Right forelimb (tissue), 1 donor: ENCODE measurements at places on chromosomes 12 and 14.

DNA sequence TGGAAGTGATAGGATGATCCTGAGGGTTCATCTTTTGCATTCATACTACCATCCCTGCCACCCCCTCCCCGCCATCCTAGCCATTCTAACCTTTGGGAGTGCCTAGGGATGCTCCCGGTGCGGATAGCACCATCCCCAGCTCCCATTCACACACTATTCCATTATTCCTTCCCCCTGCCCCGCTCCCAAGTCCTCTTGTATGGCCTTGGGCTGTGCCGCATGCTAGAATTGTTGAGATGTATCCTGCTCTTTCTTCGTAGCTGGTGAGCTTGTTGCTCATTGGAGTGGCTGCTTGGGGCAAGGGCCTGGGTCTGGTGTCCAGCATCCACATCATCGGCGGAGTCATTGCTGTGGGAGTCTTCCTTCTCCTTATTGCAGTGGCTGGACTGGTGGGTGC, 644 bp downstream of the TSPAN31 start:
- no peak for DNase-seq

- DNase-seq: no peak
Observed at GRCh38 chr12:29150462-29150861, 1.4 kb downstream of the FAR2 start.

DNA sequence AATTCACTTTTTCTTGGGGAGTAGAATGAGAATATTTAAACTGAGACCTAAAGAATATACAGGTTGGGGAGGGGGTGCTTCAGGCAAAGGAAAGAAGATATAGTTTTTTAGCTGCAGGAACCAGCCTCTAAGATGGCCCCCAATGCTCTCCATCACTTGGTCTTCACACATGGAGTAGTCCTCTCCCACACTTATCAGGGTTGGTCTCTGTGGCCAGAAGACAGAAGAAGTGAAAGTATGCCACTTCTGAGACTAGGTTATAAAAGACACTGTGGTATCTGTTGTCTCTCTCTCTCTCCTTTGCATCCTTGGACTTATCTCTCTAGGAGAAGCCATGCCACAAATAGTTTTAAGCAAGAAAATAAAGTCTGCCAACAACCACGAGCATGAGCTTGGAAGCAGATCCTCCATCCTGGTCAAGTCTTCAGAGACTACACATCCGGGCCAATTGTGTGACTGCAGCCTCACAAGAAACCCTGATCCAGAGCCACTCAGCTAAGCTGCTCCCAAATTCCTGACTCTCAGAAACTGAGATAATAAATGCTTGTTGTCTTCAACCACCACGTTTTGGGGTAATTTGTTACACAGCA, 18.0 kb downstream of the PUS7L start:
- DNase-seq: no peak

DNA sequence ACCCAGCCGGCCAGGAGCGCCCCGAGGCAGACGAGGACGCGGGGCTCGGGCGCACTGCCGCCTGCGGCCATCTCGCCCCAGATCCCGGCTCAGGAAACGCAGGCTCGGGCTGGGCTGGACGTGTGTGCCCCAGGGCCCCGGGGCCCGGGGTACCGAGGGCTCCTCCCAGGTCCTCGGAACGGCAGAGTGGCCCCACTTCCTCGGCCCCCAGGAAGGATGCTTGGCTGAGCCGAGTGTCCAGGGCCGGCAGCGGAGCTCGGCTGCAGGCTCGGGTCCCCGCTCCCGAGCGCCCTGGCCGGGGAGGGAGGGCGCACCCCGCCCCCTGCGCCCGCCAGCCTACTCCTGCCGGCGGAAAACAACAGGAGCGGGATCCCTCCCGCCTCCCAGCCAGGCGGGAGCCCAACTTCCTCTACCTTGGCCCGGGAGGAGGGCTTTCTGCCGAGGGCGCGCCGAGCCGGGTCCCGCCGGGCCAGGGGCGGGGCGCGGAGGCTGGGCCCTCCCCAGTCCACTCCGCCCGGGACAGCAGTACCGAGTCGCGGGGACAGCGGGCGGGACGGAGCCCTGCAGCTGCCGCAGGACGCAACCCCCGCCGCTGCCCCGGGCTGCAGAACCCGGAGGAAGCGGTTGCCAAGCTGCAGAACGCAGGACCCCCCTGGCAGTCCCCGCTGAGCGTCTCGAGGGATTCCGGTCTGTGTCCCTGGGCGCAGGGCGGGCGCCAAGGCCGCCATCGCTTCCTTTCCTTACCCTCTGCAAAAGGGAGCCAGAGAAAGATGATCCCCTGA, at the start of gene VSIG10:
TSS of gene VSIG10 (minus strand) at position 411 of the 782 bp plus-strand sequence. CDS start at position 71, 340 bp downstream.
- DNase-seq: peak; percentile 72

DNA sequence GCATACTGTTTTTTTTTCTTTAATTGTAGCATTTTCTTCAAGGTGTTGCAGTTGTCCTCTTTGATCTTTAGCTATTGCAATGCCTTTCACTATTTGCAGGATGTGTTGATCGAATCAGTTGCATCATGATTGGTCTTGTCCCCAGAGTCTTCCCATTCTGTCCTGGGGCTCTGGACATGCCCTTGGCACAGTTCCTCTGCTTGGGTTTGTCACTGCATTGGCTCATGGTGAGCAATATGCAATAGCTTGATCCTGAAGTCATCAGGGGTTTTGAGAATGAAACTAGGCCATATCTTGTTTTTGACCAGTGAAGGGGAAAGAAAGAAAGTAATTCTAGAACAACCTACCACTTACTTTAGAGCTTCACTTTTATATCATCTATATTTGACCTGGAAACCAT, 281.5 kb downstream of the TMEM117 start:
- DNase-seq: no peak

DNA sequence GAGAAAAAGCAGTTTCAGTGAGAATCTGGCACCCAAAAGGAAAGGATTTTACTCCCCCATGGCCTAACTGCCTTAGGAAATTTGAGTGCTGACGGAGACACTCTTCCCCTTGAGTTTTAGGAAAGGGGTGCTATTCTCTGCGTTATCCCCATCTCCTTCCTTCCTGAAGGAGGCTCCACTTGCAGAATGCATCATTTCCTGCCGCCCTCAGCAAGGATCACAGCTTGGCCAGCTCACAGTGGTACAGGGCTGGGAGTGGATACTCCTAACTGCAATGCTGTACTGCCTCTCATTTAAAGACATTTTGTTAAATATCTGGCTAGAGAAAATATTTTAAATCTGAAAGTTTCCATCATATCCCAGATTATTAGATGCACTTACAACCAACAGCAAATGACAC, 33.0 kb downstream of the RDH12 start:
- no peak for DNase-seq

DNA sequence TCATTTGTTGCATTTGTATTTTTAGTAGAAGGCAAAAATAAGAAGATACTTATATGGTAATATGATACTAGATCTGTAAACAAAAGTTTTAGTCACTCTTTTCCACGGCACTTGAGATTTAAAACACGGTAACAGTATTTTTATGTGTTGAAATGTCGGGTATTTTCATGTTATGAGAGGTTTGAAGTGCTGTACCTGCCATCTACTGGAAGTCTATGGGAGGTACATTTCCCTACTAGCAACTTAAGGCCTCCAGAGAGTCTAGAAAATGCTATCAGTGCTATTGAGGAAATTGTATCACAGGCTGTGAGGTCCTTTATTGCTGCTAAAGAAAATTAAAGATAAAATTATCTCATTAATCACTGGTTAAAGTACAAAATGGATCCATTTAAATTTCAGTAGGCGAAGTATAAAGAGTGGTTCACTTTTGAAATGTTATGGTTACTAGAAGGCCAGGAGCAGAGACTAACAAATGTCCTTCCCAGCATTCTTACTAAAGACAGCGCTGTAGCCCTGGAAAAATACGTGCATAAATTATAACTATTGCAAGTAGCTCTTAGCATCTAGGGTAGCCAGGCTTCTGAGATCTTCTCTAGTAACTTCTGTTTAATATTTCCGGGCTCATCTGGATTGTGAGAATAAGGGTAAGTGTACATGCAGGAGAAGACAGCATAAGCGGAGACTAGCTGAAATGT, 77.6 kb upstream of the PRKD1 start:
- no peak for DNase-seq

GRCh38 chr12:2281446-2281845, 228.7 kb downstream of the CACNA1C start:
- no peak for DNase-seq

- DNase-seq: no peak
Observed at GRCh38 chr12:57143454-57143853, 4.0 kb downstream of the LRP1-AS start.

DNA sequence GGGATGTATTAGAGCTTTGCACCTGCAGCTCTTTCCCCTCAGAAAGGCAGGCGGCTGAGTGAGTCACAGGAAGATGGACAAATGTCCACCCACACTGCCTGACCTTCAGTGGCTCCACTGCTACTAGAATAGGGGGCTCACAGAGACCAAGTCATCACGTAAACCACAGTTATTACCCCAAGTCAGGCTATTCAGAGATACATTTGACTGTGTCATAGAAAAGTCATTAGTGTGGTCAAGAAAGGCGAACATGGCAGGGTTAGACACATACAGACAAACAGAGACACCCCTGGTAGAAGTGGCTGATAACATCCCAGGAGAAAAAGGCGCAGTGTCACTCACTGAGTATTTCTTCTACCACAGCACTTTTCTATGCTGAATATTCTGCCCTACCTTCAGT, 36.0 kb downstream of the GCH1 start:
- DNase-seq: no peak

DNA sequence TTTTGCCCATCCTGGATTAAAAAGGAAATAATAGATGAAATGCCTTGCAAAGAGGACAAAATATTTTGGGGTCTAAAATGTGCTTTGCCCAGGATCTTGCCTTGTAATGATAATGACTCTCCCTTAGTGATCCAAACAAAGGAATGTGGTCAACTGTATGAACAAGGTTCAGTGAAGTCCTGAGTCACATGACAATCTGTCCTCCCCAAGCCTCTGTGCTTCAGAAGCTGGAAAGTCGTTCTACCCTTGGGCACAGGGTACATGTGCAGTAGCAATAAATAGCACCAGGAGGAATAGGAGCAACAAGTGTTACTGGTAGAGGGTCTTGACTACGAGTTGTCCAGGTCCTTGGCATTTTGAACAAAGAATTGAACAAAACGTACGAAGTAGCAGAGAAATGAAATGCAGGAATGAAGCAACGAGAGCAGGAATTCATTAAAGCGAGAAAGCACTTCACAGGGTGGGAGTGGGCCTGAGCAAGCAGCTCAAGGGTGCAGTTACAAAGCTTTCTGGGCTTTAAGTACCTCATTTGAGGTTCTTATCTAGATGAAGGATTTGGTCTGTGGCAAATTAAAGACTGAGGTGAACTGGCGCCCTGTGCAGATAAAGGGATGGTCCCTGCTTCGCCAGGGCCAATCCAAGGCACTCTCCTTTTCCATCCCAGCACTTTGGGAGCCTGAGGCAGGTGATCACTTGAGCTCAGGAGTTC, 65.8 kb downstream of the RESF1 start:
- DNase-seq: no peak

DNA sequence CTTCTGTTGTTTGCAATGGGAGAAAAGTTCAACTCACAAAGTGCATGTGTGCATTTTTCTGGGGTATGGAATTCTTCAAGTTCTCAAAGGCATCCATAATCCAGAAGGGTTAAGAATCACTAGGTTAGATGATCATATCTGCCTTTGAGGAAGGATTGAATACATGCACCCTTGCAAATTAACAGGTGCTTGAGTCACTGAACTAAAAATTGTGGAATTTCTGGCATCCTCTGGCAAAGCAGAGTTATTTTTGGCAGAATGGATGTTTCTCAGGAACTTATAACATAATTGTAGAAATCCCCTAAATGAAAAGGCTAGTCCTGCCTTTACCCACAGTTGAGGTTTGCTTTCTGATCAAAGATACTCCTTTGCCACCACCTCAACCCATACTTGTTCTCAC, 136.5 kb upstream of the DYRK2 start:
- DNase-seq: no peak

DNA sequence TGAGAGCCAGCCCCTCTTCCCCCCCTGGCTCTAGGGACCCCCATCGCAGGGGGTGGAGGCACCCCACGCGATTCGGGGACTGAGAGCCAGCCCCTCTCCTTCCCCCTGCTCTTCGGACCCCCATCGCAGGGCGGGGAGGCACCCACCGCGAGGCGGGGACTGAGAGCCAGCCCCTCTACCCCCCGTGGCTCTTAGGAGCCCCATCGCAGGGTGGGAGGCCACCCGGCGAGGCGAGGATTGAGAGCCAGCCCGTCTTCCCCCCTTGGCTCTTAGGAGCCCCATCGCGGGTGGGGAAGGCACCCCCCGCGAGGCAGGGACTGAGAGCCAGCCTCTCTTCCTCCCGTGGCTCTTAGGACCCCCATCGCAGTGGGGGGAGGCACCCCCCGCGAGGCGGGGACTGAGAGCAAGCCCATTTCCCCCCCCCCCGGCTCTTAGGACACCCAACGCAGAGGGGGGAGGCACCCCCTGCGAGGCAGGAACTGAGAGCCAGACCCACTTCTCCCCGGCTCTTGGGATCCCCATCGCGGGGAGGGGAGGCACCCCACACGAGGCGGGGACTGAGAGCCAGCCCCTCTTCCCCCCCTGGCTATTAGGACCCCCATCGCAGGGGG, 45.6 kb downstream of the DDX11 start:
- DNase-seq: no peak

- no peak for DNase-seq
Observed at GRCh38 chr14:91252871-91253794, 8.6 kb upstream of the GPR68 start.

- peak; percentile 76 for DNase-seq
Observed at GRCh38 chr12:13211859-13212664, 15.5 kb downstream of the EMP1 start.

DNA sequence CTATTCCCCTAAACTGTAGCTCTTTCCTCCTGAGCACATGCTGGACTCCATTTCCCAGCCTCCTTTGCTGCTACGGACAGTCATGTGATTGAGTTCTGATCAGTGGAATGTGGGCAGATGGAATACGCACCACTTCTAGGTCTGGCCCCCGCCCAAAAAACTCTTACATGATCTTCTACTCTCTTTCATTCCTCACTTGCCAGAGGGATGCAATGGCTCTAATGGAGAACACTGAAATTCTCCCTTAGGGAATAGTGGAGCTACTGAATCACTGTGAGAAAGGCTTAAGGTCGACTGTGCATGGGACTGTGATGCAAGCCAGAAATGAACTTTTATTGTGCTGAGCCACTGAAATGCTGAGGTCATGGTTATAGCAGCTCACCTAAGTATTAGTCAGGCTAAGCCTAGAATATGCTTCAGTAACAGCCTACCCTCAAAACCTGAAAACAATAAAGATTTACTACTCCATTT, 13.0 kb upstream of the TMED2 start:
- no peak for DNase-seq

DNA sequence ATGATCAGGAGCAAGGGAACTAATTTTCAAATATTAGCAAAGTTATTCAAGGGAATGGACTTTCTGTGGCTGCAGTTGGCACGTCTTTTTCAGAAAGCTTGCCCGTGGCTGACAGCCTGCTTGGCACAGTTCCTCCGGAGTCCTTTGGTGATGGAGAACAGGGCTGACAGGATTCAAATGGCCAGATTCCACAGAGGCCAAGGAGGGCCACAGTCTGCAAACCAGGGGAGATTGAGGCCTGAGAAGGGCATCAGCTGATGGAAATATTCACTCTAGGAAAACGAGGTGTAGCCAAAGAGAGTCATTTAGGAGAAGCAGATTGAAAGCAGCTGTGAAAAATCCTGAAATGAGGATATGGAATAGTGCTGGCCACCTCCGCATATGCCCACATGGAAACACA, 178.3 kb downstream of the EMP1 start:
- DNase-seq: peak; percentile 51
